ENCODE measurements at places on chromosomes 4 and X.

DNA sequence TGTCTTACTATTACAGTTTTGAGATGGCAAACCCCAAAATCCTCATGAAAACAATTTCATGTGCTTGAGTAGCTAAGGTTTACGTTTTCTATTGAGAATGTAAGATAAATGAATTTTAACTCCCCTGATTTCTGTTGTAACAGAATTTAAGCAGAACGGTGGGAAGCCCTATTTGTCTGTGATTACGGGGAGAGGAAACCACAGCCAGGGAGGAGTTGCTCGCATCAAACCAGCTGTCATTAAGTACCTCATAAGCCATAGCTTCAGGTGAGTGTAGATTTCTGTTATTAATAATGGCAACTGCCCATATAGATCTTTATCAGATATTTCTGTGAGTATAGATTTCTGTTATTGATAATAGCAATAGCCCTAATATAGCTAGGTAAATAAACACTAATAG, 44.2 kb upstream of the RHOH start:
- no peak for DNase-seq

DNA sequence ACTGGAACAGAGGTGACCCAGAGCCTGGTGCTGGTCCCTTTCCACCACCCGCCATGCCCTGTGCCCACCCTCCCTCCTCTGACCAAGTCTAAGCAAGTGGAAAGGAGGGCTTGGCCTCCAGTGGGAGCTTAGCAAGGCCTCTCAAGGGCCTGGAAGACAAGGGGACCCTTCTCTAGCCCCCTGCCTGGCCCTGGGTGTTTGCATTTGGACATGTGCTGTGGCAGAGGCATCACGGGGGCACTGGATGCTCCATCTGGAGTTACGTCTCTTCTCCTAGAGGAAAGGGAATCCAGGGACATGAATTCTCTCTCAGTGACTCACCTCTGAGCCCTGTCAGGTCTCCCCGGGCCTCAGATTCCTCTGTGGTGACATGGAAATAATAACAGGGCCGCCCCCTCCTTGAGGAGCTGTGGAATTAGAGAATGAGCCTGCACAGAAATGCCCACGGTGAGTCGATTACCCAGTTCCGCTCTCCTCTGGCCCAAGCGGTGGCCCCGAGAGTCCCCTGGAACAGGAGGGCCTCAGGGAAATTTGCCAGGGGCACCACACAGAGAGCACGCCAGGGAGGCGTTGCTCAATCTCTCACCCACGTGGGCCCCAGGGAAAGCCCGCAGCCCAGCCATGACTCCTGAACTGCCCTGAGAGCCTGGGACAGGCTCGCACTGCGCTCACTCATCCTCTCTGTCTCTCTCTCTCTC, 189.6 kb downstream of the BCOR start:
- no peak for DNase-seq

- DNase-seq, result no peak
These were observed at the start of gene NAP1L3 for GRCh38 chrX:93673056-93673868. Gene NAP1L3, minus strand, starts transcription at chrX:93673578. Its CDS starts 274 bp downstream, at chrX:93673304.

DNA sequence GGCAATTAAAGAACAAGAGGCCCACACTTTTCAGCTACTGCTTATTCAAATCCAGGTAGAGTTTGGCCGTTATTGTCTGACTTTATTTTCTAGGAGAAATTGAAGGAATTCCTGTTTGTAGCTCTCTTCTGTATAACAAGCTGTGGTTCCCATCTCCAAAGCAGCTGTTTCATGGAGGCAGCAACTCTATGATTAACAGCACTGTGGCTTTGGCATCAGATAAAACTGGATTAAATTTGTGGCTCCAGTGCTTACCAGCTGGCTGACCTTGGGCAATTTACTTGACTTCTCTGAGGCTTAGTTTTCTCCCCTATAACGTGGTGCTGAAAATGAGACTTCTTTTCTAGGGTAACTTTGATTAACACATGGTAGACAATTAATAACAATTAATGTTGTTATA, 28.1 kb downstream of the SLC30A9 start:
- no peak for DNase-seq

DNA sequence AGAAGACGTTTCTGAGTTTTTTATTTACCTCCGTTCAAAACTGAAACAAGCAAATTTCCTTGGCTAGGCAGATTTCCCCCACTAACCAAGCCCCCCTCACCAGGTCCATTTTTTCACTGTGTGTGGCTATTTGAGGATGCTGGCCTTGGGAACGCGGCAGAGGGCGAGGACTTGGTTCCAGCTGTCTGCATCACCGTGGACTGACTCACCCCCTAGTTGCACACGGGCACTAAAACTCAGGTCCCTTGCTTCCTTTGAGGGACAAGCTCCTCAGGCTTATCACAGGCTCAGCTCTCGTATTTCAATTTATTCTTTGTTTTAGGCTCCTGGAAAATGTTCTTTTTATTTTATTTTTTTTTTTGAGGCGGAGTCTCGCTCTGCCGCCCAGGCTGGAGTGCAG, 8.4 kb upstream of the MTNR1A start:
- no peak for DNase-seq

GRCh38 chr4:167475951-167476350, 241.7 kb upstream of the SPOCK3 start:
- DNase-seq, result no peak

- DNase-seq, result no peak
These were observed 162.9 kb upstream of the PGRMC2 start for GRCh38 chr4:128450326-128451120.

GRCh38 chr4:15469402-15470127, at the start of gene CC2D2A:
Gene CC2D2A, plus strand, starts transcription at chr4:15469882. Its CDS starts 6,051 bp downstream, at chr4:15475933.
- DNase-seq, result no peak

DNA sequence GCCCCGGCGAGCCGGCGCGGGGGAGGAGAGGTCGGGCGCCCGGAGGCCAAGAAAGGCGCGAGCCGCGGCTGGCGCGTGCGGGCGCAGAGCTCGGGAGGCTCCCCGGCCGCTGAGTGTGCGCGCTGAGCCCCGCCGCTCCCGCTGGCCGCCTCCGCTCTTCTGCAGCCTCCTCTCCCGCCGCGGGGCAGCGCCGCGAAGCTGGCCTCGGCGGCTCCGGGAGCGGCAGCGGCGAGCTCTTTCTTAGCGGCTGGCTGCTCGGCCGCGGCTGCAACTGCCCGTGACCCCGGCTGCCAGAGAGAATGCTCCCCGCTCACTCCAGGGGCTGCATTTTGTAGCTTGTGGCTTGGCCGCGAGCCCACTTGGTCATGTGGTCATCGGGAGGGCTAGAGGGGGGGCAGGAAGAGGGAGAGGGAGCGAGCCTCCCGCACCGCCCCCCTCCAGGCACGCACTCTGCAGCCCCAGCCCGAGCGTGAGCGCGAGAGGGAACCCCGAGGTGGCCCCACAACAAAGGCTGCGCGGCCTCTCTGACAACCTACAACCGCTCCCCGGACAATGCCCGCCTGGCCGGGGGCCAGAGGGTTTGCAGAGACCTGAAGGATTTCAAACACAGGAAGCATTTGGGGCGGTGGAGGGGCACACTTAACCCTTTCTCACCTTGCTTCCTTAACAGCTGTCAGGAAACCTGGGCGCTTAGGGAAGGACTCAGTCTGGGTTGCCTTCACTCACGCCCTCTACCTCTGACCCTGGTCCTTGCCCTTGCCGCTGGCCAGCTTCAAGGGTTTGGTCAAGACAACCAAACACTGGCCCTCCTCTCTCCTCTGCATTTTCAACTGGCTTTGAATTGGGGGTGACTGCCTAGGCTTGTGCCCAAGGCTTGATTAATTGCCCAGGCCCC, at the start of gene APLN:
Gene APLN, minus strand, starts transcription at position 305 of the 895 bp plus-strand sequence. CDS start 326 bp downstream, outside the sequence.
- DNase-seq, result no peak

DNA sequence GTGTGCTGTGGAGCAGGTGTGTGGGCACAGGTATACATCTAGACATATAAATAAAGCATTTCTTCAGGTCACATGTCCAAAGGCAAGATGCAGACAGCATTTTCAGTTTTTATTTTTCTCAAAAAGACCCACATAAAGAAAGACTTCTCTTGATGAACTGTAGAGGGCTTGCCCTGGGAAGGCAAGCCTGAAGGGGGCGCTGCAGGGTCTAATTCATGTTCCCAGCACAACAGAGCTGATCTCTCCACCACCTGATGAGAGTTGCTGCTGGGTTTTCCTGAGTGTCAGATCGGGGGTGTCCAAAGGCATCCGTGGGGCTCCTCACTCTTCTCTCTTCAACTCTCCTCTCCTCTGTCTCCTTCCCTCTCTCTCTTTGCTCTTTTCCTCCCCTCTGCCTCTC, 26.6 kb downstream of the ADRA2C start:
- no peak for DNase-seq

- DNase-seq, result no peak
These were observed 99.9 kb upstream of the RAPGEF2 start for GRCh38 chr4:159002950-159003349.

GRCh38 chr4:113739197-113739596, 22.3 kb downstream of the CAMK2D start:
- no peak for DNase-seq

- DNase-seq, result no peak
These were observed 4.5 kb downstream of the C1GALT1C1 start for GRCh38 chrX:120625371-120625770.

GRCh38 chr4:87105101-87105845, 115.1 kb downstream of the KLHL8 start:
- DNase-seq, result no peak

DNA sequence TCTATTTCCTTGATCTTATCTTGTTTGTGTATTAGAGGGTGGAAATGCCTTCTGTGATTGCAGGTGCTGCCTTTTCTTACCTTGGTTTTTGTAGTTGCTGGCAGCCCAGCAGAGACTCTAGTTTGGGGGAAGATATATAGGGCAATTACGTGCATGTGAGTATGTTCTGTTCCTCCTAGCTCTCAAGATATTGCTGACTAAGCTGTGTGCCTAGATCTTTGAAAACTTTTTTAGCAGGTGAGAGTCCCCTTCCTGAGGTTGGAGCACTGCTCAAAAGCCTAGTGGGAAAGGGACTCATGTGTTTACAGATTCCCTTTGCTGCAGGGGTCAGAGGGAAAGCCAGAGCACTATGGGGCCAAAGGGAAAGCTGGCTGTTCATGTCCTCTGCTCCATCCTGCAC, 136.1 kb downstream of the VSIG4 start:
- no peak for DNase-seq

DNA sequence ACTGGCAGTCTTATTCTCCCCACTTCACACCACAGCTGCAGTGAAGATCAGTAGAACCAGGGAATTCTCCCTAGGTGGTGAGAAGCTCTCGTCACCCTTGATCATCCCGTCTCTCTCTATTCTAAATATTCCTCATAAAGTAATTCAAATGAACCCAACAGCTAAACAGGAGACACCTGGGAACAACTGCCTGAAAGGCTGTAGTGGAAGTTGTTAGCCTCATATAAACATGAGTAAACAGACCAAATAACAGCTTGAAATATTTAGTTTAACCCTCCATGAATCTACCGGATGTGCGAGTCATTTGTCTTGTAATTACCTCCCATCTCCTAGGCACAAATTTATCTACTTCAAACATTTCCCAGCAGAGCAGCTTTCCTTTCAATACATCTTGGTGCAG, 30.4 kb upstream of the APELA start:
- no peak for DNase-seq

- no peak for DNase-seq
These were observed 31.1 kb upstream of the TBC1D14 start for GRCh38 chr4:6878451-6879059.

DNA sequence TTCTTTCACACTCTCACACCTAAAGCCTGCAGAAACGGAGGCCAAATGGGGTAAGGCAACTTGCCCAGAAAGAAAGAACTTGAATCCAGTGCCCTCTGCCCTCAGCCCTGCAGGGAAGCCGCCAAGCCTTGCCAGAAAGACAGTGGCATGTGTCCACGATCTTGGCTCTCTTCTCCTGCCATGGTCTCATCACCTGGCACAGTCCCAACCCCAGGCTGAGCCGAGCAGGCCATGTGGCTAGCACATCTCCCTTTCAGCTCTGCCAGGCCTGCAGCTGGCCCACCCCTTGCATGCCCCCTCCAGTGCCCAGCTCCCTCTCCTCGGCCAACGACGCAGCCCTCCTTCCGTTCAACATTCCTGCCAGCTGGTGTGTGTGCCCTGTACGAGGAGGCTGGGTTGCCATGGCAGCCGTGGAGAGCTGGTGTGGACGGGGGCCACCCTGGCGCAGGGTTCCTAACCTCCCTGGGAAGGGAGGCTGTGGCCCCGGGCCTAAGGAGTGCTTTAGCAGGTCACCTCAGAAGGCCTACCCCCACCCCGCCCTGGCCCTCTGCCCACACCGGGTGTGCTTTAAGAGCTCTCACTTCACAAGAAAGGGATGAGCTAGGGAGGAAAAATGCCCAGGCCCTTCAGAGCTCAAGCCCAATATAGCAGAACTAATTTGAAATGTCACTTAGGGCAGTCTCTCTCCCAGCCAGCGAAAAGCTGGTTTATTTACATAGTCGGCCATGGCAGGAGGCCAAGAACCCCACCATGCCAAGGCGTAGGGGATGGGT, 73.0 kb upstream of the PJA1 start:
- DNase-seq, result no peak

GRCh38 chr4:98046665-98047064, 96.6 kb downstream of the STPG2 start:
- no peak for DNase-seq

GRCh38 chr4:80138551-80139538, 58.5 kb upstream of the PRDM8 start:
- DNase-seq, result no peak

- no peak for DNase-seq
These were observed 23.7 kb upstream of the FAM47B start for GRCh38 chrX:34918856-34919255.

GRCh38 chr4:48195374-48195773, 61.3 kb upstream of the TXK start:
- DNase-seq, result no peak

GRCh38 chr4:8747467-8748235, 124.0 kb downstream of the HMX1 start:
- no peak for DNase-seq

GRCh38 chr4:79267671-79268070, 58.2 kb downstream of the NAA11 start:
- DNase-seq, result no peak

DNA sequence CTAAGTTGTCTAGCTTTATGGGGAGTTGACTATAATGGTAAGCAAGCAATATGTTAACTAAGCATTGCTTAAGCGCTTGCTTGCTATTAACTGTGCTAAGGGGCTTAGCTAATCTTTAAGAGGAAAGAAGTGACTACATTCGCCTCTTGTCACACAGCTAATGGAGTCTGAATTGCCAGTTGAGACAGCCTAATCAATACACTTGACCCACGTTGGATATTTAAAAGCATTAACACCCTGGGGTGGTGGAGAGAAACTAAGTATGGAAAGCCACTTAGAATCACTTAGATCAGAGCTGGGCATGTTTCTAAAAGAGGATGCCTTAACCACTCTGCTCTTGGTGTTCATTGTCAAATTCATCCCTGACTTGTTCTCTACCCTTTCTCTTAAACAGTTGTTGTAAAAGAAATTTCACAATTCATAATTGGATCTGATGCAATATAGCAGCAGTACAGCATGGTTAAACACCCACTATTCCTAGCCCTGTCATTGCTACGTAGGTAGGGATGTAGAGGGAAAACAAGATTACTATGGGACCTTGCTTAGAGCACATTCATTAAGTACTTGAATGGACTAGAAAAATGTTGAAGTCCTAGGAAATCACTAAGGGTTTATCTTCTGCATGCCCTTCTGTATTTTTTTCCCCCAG, 3.5 kb downstream of the ZAR1 start:
- DNase-seq, result no peak

- no peak for DNase-seq
These were observed 41.4 kb upstream of the MAGEA4 start for GRCh38 chrX:151871244-151871643.

- no peak for DNase-seq
These were observed 192.6 kb downstream of the PDGFC start for GRCh38 chr4:156779042-156779441.
